ENCODE measurements at places on chromosomes 3 and 15. TPM values are rescaled to one million over a fixed set of nuclear protein-coding genes. Genes with fewer than 3 reads are reported as not detected.

- DNase-seq: no peak
These were observed 16.9 kb downstream of the CCR4 start for GRCh38 chr3:32968166-32968919.

TRAT1 gene
- polyA plus RNA-seq: not detected

ITPKA gene
- 1.9 TPM for polyA plus RNA-seq

DNA sequence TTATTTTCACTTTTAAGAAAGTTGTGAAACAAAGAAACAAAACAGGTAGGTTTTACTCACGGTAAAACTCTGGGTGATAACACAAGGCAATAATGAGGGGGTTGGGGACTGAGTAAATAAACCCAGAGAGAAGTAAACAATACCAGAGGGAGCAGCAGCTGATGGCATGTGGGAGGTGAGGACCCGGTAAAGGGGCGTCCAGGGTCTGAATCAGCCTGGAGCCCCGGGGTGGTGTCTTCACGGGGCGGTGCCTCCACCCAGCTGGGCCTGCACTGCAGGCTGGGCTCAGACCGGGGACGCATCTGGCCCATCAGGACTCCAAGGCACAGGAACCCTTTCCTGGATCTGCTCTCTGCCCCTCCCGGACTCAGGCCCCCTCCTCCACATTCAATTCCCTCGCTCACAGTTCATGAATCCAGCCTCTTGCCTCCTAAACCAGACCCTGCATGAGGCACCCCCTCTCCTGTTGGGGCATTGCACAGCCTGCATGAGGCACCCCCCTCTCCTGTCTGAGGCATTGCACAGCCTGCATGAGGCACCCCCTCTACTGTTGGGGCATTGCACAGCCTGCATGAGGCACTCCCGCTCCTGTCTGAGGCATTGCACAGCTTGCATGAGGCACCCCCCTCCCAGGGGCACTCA is 73.9 kb upstream of the MFGE8 start:
- no peak for DNase-seq

DNA sequence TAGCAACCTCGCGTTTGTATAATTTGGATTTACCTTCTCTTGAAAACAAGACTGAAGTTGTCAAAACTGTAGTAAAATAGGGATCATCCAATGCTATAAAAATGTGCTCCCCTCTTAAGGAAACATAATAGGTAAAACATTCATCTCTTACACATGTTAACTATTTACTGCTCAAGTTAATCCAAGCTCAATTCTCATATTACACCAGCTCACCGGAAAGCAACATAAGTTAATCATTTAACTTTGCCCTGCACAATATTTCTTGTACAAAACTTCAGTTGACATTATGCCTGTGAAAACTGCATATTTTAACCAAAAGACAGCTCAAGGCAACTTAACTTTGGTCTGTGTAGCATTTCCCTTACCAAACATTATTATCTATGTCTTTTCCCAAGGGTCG is 634.2 kb downstream of the NAALADL2 start:
- no peak for DNase-seq

DNA sequence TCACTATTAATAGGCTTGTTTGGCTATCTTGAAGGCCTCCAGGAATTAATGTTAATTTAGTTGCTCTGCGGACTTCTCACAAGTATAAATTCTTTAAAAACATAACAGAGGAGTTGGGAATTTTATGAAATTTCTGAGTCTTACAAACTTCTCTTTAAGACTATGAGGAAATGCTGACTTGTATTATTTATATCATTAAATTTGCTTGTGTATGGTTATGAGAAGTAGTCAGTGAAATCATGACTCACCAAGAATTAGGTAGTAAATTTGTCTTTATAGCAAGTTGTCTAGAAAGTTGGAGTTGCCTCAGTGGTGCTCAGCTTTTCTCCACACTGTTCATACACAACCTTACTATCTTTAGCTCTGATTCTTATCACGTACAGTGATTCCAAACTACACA is 26.5 kb downstream of the PHLDB2 start:
- no peak for DNase-seq

DNA sequence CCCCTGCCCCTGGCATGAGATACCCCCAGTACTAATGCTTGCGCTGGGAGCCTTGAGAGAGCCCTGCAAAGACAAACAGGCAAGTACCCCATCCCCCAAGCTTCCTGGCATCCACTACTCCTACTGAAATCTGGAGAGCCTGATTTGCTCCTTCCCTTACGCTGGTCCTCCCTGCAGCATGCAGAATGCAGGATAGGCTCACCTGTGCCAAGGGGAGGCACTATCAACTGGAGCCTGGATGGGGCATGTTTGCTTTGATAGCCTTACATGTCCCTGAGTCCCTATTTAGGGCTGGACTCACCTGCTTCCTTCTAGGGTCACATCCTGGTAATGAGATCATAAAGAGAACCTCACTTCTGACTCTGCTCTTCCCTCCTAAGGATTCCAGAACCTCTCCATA is 42.9 kb downstream of the RAB11A start:
- no peak for DNase-seq

- no peak for DNase-seq
These were observed 355.3 kb upstream of the ZNF385D start for GRCh38 chr3:22106213-22106896.

TF gene
- polyA plus RNA-seq: 3.2 TPM

- DNase-seq: peak; percentile 87
These were observed 163.1 kb downstream of the STAC start for GRCh38 chr3:36543276-36543997.

DNA sequence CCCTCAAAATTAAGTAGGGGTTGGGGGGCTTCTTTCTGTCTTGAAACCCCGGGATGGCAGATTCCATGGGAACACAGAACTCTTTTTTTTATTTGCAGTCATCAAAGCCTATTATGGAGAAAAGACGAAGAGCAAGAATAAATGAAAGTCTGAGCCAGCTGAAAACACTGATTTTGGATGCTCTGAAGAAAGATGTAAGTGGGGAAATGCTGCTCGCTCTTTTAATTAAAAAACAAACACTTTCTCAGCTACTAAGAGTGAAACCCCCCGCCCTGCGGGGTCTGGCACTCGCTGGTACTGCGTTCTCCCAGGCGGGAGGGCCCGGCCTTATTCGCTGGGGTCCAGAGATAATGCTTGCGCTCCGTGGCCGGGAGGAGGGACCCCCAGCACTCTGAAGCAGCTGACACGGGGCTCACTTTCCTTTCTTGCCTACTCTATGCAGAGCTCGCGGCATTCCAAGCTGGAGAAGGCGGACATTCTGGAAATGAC is 615 bp downstream of the HES1 start:
- DNase-seq: no peak

- no peak for DNase-seq
These were observed 12.5 kb downstream of the DNAH1 start for GRCh38 chr3:52328536-52329080.

DNA sequence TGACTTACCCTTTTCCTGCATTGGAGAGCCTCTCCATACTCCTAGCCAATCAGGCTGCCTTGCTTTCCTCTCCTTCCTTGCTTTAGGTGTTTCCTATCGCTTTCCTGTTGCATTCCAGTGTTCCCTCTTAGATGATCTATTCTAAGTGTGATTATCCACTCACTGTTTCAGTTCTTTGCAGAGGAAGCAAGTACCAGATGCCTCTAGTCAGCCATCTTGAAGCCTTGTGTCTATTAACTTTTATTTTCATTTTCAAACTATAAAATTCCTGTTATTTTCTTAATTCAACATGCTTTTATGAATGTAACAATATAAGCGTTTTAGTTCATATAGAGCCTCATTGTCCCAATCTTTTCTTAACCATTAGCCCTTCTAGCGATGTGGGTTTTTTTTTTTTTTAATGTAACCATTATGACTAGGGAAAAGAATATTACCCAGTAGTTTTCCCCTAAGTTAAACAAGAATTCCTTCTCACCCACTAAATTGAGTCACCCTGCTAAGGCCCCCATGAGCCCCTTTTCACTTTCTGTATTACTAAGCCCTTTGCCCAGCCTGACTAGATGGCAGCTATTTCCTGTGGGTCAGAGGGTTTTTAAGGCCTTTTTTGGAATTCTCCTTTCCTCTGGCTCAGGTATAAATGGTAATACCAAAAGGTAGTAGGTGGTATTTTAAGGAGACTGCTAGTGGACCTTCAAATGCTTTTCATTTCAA is 229.4 kb upstream of the CTNNB1 start:
- DNase-seq: no peak

DNA sequence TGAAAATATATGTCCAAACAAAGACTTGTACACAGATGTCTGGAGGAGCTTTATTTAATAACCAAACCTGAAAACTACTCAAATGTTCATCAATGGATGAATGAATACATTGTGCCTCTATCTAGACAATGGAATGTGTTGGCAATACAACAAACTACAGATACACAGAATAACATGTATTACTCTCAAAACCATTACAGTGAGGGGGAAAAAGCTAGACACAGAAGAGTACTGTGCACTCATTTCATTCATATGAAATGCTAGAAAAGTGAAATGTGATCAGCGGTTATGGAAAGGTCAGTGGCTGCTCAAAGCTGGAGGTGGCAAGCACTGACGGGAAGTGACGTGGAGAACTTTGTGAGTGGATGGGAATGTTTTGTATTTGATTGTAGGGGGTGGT is 13.2 kb downstream of the STOML1 start:
- no peak for DNase-seq
